Motor neuron (in vitro differentiated cells): ENCODE measurements at places on chromosomes 2 and 18. TPM values are rescaled to one million over a fixed set of nuclear protein-coding genes. Genes with fewer than 3 reads are reported as not detected.

GRCh38 chr2:42060718-42061619 is 13.1 kb downstream of the PKDCC start:
- ATAC-seq: peak; percentile 80

The HJURP gene
- 1.6 and 1.7 TPM in 2 replicates for total RNA-seq

The FMNL2 gene
- 35.2 and 36.9 TPM in 2 replicates for total RNA-seq

The MTLN gene
- 38.6 and 49.4 TPM in 2 replicates for total RNA-seq

GRCh38 chr2:146041274-146041910 is 1521.5 kb upstream of the ZEB2 start:
- ATAC-seq: no peak

The UNC80 gene
- total RNA-seq: 13.3 and 14.5 TPM in 2 replicates

DNA sequence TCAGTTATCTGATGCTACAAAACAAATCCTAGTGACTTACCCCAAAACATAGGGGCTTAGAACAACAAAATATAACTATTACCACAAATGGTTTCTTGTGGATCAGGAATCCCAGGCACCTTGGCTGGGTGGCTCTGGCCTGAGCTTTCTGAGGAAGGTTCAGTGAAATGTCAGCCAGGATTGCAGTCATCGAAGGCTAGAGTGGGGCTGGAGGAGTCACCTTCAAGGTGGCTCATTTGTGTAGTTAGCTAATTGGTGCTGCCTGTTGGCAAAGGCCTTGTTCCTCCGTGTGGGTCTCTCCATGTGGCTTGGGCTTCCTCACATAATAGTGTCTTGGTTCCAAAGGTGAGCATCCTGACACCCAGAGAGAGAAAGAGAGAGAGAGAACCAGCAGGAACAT is 57.4 kb downstream of the COPS8 start:
- no peak for ATAC-seq

GRCh38 chr18:79050005-79050404 is 19.2 kb upstream of the ATP9B start:
- ATAC-seq: no peak

GRCh38 chr2:147679191-147679954 is 165.5 kb upstream of the ACVR2A start:
- peak; percentile 71 for ATAC-seq

GRCh38 chr18:48952287-48953103 is 1.7 kb upstream of the SMAD7 start:
- peak; percentile 61 for ATAC-seq

DNA sequence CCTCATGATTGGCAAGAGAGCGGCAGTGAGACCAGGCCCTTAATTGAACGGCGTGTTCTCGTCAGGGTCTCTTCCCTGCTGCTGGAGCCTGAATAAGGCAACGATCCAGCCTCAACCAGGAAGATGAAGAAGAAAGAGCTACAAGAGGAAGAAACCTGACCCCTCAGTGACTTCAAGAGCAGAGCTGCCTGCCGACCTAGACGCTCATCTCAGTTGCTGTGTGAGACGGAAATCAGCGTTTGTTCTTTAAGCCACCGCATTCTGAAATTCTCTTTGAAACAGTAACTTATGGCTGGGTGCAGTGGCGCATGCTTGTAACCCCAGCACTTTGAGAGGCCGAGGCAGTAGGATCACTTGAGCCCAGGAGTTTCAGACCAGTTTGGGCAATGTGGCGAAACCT is 29.6 kb upstream of the KCNG3 start:
- ATAC-seq: no peak

The TDRD15 gene
- total RNA-seq: 0.19 and 0.24 TPM in 2 replicates

- peak; percentile 71 for ATAC-seq
Observed at GRCh38 chr18:41390309-41390708, 564.7 kb upstream of the PIK3C3 start.

- no peak for ATAC-seq
Observed at GRCh38 chr2:15579641-15580040, 12.0 kb upstream of the DDX1 start.

The NFE2L2 gene
- total RNA-seq: 32.9 and 38.1 TPM in 2 replicates

DNA sequence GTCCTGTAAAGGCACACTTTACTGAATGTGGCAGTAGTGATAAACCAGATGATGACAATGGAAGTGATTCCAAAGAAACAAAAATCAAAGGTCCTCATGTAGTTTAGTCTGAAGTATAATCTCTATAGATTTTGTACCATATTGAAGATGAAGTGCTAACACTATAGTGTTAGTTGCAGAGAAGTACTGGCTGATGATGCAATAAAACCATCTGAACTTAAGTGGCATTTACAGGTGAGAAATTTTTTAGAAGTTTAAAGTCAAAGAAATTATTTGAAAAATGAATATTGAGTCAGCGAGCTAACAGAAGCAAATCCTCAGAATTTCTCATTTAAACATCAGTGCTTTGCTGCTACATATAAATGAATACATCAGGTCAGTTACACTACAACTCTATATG is 43.1 kb upstream of the RMDN2 start:
- no peak for ATAC-seq

DNA sequence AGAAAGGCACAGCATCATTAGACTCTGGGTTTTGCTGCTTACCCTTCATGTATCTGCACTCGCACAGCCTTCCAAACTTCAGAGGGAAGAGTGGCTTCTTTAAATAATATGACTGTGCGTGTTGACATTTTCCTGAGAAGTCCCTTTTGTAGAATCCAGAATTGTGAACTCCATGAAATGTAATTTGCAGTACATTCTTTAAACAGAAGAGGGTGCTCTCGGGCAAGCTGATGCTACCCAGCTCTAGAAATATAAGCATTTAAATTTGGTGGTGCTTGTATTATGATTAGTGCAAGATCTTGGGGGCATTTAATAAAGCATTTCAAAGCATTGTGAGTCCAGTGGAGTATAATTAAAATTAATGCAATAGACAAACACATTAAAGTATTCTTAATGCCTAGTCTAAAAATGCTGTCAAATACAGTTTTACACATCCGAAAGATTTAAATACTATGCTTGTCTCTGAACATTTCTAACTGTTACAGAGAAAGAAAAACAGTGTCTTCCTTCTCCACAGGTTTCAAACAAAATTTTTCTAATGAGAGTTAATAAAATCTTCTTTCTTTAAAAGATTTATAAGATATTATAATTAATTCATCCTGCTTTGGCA is 17.3 kb upstream of the GTF2A1L start:
- ATAC-seq: peak; percentile 56

- ATAC-seq: peak; percentile 83
Observed at GRCh38 chr2:53286345-53286744, 481.3 kb upstream of the CHAC2 start.

- no peak for ATAC-seq
Observed at GRCh38 chr2:28442328-28442727, 49.7 kb downstream of the FOSL2 start.

The KCNJ3 gene
- total RNA-seq: 0.94 and 2.6 TPM in 2 replicates

DNA sequence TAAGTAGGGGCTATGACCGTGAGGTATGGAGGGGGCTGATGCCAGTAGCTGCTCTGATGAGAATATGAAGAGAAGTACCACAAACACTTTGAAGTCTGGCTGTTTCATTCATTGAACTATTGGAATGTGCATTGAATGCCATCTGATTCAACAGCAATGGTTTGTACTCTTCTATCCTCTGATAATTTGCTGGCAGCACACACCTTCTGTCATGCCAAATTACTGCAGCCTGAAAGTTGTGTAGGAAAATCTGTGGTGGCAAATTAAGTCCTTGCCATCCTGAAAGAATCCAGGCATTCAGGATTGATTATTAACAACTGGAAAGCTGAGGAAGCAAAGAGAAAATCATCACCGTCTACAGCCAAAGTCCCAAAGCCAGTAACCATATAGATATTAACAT is 711.2 kb downstream of the NRXN1 start:
- no peak for ATAC-seq

The UGT1A7 gene
- 1.3 and 2.3 TPM in 2 replicates for total RNA-seq

The GPAT2 gene
- total RNA-seq: 0.33 and 0.44 TPM in 2 replicates

The CTAGE1 gene
- 0.04 and 0.05 TPM in 2 replicates for total RNA-seq

- no peak for ATAC-seq
Observed at GRCh38 chr2:133948610-133949290, 305.1 kb upstream of the MGAT5 start.

The ICA1L gene
- total RNA-seq: 1.8 and 2.5 TPM in 2 replicates

The INO80D gene
- 5.8 and 8.2 TPM in 2 replicates for total RNA-seq

GRCh38 chr2:59083075-59083828 is 842.1 kb upstream of the FANCL start:
- peak; percentile 71 for ATAC-seq

DNA sequence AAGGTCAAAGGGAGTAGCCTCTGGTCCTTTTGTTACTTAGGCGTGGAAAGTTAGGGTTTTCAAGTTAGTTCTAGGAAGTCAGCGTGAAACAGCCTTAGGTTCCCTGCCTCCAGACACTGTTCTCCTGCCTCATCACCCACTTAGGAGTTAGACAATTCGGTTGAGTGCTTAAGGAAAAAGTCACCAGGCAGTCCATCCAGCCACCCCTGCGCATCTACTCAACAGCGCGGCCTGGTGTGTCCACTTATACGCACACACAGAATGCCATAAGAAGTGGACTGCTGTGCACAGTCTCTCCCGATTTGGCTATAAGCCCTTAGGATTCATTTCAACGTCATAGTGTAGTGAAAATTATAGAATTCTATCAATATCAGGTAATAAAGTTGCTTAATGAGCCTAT is 470.8 kb upstream of the TNP1 start:
- no peak for ATAC-seq

DNA sequence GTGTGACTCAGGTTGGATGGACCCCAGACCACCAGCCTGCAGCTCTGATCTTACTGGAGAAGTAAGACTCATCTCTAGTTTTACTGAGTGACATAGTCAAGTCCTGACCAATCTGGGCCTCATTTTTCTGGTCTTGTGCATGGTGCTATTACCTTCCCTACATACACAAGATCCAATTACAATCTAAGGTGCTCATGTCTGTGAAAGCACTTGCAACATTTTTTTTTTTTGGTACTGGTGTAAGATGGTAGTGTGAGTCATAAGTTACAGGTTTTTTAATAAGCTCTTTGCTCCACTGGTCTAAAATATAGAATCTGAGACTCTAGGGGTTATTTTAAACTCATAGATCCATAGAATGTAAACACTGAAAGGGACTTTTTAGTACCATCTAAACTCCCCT is 117.3 kb upstream of the EFEMP1 start:
- no peak for ATAC-seq

The TRIM43 gene
- 0.44 TPM in 1 of 2 replicates, not detected in the other for total RNA-seq

The GALR1 gene
- 0.05 and 0.10 TPM in 2 replicates for total RNA-seq

DNA sequence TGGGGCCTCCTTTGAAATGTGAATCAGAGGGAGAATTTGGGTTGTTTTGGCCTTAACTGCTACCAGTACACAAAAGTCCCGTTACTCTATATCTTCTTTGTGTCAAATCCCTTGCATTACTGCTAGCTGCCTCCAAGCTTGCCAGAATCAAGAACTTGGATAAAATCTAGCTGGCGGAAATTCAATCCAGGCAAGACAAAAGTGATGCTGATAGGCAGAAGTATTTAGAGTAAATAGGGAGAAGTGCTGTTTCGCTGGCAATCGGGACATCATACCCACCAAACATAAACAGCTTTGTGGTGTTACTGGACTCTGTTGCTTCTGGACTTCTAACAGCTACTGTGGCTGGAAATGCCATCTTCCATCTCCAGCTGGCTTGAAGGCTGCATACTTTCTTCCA is 2.5 kb downstream of the IFIH1 start:
- no peak for ATAC-seq

The IL1F10 gene
- total RNA-seq: not detected in 2 replicates

DNA sequence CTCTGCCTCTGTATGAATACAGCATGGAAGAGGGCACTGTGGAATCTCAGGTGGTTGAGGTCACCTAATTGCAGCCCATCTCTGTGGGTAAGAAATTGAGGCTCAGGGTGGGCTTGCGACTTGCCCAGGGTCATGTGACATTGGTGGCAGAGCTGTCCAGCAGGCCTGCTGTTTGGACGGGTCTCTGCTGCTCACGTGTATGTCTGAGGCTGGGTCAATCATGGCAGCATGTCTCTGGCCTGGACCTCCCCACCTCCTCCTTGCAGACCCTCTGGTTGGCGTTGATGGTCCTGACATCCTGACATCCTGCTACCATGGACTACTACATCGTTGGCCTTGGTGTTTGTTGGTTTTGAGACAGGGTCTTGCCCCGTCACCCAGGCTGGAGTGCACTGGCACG is 64.3 kb upstream of the HPCAL1 start:
- ATAC-seq: no peak

- ATAC-seq: no peak
Observed at GRCh38 chr18:47191961-47192360, 15.8 kb upstream of the IER3IP1 start.

DNA sequence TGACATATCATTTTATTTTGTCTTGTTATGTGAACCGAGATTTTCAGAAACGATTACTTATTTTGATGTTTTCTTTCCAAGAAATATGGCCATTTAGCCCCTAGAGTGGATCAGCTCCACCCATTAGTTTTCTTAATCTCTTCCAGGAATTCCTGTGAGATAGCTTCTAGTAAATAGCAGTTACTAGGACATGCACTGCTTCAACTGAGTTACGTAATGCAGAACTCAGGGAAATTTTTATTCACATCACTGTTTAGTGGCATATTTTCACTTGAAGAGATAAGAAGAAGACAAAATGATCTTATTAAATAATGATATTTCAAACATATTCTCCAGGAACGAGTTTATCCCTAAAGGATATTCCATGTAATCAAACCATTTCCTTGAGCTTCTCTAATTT is 573.5 kb upstream of the CNTNAP5 start:
- no peak for ATAC-seq

The ATP5F1A gene
- 514 and 547 TPM in 2 replicates for total RNA-seq

The ZNF512 gene
- 42.2 and 49.3 TPM in 2 replicates for total RNA-seq

The ADD2 gene
- total RNA-seq: 66.9 and 68.1 TPM in 2 replicates

The SKA1 gene
- 0.45 and 1.1 TPM in 2 replicates for total RNA-seq

DNA sequence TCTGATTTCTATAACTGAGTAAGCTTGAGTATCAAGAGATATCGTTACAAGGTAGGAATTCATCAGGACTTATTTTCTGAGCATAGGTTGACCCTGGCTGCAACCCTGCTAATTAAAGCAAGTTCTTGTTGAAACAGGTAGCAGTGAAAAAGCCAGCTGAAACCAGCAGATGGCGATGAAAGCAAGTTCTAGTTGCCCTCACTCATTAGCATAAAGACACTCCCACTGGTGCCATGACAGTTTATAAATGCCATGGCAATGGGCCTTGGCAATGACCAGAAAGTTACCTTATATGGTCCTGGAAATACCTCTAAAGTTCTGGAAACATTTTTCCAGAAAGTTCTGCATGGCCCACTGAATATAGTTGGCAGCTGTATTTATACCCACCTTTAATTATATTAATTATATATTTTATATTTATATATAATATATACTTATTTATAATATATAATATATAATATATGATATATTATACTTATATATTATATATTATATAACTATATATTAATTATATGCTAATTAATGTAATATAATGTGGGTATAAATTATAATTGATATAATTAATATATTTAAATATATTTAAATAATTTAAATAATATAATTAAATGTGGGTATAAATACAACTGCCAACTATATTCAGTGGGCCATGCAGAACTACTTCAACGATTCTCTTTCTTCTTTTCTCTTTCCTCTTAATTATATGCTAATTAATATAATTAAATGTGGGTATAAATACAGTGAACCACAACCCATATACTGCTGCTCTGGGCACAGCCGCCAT is 188.0 kb downstream of the CDH7 start:
- ATAC-seq: no peak

GRCh38 chr2:100104718-100105677 is 37.4 kb downstream of the AFF3 start:
- ATAC-seq: peak; percentile 73

The GPR17 gene
- not detected in 2 replicates for total RNA-seq

The FOXD4L1 gene
- 0.68 and 0.85 TPM in 2 replicates for total RNA-seq

GRCh38 chr2:231364961-231365810 is 30.3 kb upstream of the B3GNT7 start:
- peak; percentile 95 for ATAC-seq
